ENCODE measurements at places on chromosomes 3 and 15.

DNA sequence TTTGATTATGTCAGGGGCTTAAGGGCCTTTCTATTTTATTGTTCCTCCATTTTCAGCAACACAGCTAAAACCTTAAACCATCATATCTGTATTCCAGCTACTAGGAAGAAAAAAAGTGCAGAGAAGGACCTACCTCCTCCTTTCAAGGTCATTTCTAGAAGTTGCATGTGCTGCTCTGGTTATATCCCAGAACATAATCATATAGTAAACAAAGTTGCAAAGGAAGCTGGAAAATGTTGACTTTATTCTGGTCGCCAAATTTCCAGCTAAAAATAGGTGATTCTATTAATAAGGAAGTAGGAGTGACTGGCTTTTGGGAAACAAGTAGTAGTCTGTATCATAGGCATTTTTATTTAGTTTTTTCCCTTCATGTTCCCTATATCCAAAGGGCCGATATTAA is 21.3 kb upstream of the B3GALNT1 start:
- no peak for DNase-seq

- DNase-seq = no peak
Measured at GRCh38 chr3:187269486-187269885, 22.1 kb downstream of the MASP1 start.

DNA sequence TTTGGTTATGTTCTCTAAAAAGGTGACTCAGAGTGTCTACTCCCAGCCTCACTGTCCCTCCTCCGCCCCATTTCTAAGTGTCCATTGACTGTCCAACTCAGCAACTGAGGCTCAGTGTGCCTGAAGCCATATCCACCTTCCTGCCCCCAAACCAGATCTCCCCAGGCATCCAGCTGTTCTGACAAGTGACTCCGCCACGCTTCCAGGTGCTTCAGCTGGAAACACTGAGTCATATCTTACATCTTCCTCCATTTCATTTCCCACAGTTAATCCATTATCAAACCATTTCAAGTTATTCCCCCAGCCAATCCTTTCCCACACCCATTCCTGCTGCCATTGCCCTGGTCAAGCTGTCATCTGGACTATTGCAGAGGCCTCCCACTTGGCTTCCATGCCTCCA is 17.1 kb downstream of the MAGEF1 start:
- DNase-seq = no peak

DNA sequence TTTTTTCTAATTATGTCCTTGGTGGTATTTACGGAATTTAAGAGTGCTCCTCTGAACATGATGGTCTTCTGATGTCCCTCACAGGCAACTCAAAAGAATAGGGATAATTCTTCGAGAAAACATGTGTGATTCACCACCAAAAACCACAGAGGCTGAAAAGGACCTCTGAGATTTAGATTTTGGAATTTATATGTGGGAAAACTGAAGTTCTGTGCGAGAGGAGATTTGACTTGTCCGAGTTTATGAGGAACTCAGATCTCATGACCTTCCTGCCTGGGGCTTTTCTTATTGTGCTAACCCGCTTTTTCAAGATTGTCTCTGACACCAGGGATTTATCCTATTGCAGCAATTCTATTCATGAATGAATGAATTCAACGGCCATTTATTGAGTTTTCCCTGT is 142.4 kb downstream of the FAM43A start:
- DNase-seq = no peak

- DNase-seq = no peak
Measured at GRCh38 chr3:30481241-30481640, 125.2 kb upstream of the TGFBR2 start.

GRCh38 chr3:37986479-37987314 is 3.9 kb upstream of the VILL start:
- DNase-seq = no peak

GRCh38 chr3:26505399-26505798 is 117.2 kb upstream of the LRRC3B start:
- DNase-seq = no peak
